Keratinocyte (primary cell): ENCODE measurements at places on chromosomes 1 and 21. TPM values are rescaled to one million over a fixed set of nuclear protein-coding genes. Genes with fewer than 3 reads are reported as not detected.

- peaks cover 9% of the 10 kb centered on the region for H3K27me3 ChIP-seq
- no peak overlapping the region for H3K27ac ChIP-seq
- no peak overlapping the region for H3K4me3 ChIP-seq
- DNase-seq = no peak
- H3K4me1 ChIP-seq = no peaks in the 10 kb centered on the region
These were observed 209.5 kb upstream of the GALNT2 start for GRCh38 chr1:229857585-229857984.

DNA sequence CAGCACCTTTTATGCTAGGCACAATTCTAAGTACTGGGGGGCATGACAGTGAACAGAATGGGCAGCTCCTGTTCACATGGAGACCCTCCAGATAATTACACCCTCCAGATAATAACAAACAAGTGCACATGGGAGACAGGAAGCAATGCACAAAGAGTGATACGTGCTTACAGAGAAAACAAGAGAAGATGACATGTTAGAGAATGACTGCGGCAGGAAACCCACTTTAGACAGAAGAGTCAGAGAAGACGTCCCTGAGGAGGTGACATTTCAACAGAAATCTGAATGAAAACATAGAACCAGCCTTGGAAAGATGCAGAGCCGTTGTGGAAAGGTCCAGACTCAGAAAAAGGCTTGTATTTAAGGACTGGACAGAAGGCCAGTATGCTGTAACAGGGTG is 54.7 kb upstream of the ARTN start:
- H3K27me3 ChIP-seq = no peaks in the 10 kb centered on the region
- H3K27ac ChIP-seq = peak overlapping the region; percentile 47
- DNase-seq = no peak
- no peak overlapping the region for H3K4me3 ChIP-seq
- no peaks in the 10 kb centered on the region for H3K36me3 ChIP-seq
- H3K4me1 ChIP-seq = peaks cover 34% of the 10 kb centered on the region

The GJA8 gene
- polyA plus RNA-seq = not detected in 3 replicates

DNA sequence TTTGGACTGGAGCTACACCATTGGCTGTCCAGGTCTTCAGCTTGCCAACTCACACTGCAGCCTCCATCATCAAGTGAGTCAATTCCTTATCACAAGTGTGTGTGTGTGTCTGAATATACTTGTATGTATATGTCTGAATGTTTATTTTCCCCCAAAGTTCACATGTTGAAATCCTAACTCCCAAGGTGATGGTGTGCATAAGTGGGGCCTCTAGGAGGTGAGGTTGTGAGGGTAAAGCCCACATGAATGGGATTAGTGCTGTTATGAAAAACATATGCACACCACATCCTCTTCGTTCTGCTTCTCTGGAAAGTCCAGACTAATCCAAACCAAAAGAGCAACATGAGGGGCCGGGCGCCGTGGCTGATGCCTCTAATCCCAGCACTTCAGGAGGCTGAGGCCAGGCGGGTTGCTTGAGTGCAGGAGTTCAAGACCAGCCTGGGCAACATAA is 48.7 kb upstream of the LBR start:
- no peak overlapping the region for H3K4me3 ChIP-seq
- no peak overlapping the region for H3K27ac ChIP-seq
- H3K27me3 ChIP-seq = no peaks in the 10 kb centered on the region
- H3K36me3 ChIP-seq = no peaks in the 10 kb centered on the region
- DNase-seq = no peak

The RIPPLY3 gene
- polyA plus RNA-seq = 0.05 to 0.07 TPM in 2 of 3 replicates, not detected in the other

The ODF2L gene
- 11.7 to 22.0 TPM (median 13.2 TPM) in 3 replicates for polyA plus RNA-seq

The RNU1-2 gene
- polyA plus RNA-seq = 66.0 to 67.0 TPM in 2 of 3 replicates, not detected in the other

DNA sequence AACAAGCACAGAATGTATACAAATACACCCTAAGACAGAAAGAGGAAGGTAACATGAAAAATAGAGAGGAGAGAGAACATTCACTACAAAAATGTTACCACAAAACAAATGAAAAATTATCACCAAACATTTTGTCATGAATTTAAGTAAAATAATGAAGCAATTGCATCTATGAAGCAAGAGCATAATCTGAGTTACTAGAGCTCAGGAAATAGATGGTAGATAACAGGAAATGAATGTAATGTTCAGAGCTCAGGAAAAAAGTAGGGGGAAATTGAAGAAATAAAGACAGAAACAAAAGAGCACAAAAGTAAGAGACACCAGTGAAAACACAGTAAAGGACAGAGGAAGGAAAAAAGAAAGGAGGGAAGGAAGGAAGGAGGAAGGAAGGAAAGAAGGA is 19.4 kb downstream of the SEC16B start:
- no peaks in the 10 kb centered on the region for H3K36me3 ChIP-seq
- no peaks in the 10 kb centered on the region for H3K27me3 ChIP-seq
- DNase-seq = no peak
- H3K4me1 ChIP-seq = peaks cover 5% of the 10 kb centered on the region

DNA sequence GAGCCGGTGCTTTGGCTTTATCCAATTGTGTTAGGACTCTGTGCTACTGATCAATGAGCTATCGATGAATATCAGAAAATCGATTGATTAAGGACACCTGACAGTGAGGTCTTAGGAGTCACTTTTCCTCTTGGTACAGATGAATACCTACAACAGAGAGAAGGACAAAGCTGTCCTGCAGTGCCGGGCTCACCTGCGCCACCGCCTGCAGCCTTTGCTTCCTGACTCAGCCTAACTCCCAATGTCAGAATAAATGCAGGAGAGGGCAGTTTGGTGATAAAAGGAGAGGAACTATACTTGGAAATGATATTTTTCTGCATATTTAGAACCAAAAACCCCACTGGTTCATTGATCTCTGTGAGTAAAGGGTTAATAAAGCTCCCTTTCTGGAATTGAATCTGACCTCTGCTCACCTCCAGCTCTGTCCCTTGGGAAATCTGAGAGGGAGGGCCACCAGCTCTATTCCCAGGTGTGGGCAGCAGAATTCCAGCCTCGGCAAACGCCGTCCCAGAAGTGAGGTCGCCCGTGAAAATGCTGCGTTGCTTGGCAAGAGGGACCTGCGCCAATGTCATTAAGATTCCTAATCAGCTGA is 39.3 kb downstream of the POFUT2 start:
- H3K27ac ChIP-seq = no peak overlapping the region
- H3K4me1 ChIP-seq = peaks cover 3% of the 10 kb centered on the region
- DNase-seq = no peak
- no peak overlapping the region for H3K4me3 ChIP-seq
- H3K27me3 ChIP-seq = peaks cover 20% of the 10 kb centered on the region

The HES3 gene
- not detected in 3 replicates for polyA plus RNA-seq

DNA sequence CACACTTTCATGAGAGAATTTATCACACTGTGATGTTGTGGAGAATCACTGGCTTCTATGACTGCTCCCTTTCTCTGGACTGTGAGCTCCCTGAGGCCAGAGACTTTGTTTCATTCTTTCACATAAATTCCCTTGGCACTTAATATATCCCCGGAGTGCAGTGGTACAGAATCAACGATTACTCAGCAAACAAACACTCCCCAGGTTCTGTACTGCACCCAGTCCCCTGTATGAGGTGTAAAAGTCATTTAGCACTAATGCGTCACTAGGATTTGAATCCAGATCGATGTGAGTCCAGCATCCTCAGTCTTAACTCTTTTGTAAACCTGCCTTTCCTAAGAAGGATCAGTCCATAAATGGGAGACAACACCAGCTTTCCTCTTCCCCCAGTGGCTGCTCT is 6.8 kb upstream of the UTP25 start:
- H3K27ac ChIP-seq = peak overlapping the region; percentile 29
- H3K4me1 ChIP-seq = peaks cover 55% of the 10 kb centered on the region
- no peaks in the 10 kb centered on the region for H3K36me3 ChIP-seq
- DNase-seq = no peak
- H3K27me3 ChIP-seq = no peaks in the 10 kb centered on the region

DNA sequence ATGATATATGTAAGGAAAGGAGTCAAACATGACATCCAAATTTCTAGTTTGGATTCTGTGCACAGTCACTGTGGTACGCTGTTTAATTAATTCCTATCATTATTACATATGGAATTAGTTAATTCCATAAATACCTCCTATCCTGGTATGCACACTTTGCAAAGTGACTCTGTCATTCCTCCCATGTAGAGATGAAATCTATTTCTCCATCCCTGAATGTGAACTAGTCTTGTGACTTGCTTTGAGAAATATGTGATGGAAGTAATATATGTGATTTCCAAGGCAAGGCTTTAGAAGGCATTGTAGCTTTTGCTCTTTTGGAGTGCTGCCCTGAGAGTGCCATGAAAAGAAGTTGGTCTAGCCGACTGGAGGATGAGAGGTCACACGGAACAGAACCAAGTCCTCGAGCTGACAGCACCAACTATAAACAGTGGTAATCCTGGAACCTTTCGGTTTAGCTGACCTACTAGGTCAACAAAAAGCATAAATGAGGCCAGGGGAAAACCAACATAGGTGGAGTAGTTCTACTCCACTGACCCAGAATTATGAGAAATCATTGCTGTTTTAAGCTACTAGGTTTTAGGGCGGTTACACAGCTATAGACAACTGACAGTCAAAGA is 1.5 kb downstream of the SELENOF start:
- no peaks in the 10 kb centered on the region for H3K27me3 ChIP-seq
- H3K4me3 ChIP-seq = peak overlapping the region; percentile 100

The MYBPH gene
- polyA plus RNA-seq = not detected in 3 replicates

GRCh38 chr1:100476735-100477290 is 61.1 kb upstream of the GPR88 start:
- DNase-seq = no peak
- no peaks in the 10 kb centered on the region for H3K4me1 ChIP-seq
- no peaks in the 10 kb centered on the region for H3K27me3 ChIP-seq
- H3K4me3 ChIP-seq = no peak overlapping the region
- no peak overlapping the region for H3K27ac ChIP-seq
- H3K36me3 ChIP-seq = no peaks in the 10 kb centered on the region

- H3K27ac ChIP-seq = peak overlapping the region; percentile 80
- no peaks in the 10 kb centered on the region for H3K27me3 ChIP-seq
- no peak for DNase-seq
- peaks cover 5% of the 10 kb centered on the region for H3K36me3 ChIP-seq
These were observed 21.6 kb downstream of the C2CD2 start for GRCh38 chr21:41932191-41932575.

The BRDT gene
- not detected in 3 replicates for polyA plus RNA-seq

DNA sequence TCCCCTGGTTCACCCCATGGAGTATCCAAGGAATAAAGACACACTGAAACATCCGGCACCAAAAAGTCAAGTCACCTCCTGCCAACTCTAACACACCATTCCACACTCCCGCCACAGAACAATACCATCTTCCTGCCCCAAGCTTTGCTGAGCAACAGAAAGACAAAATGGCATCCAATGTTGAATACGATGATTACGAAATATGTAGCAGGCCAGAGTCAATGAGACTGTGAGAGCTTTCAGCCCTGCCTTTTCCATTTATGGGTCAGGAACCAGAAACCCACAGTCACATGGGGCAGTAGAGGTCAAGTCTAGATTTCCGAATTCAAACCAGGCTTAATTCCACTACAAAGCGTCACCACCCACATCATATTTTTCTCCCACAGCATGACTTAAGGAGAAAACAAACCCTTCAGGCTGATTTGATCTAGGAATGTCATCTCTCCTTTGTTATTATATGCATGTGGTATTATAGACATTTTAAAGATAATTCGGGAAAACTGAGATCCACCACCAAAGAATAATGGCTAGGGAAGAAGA is 249.8 kb downstream of the SETD4 start:
- H3K36me3 ChIP-seq = no peaks in the 10 kb centered on the region
- no peak overlapping the region for H3K4me3 ChIP-seq
- no peak for DNase-seq
- H3K27me3 ChIP-seq = no peaks in the 10 kb centered on the region

The C1QB gene
- not detected in 3 replicates for polyA plus RNA-seq

GRCh38 chr21:43270800-43271301 is 102.0 kb downstream of the CRYAA start:
- no peak overlapping the region for H3K27ac ChIP-seq
- H3K4me3 ChIP-seq = no peak overlapping the region
- H3K4me1 ChIP-seq = no peaks in the 10 kb centered on the region
- peaks cover 31% of the 10 kb centered on the region for H3K27me3 ChIP-seq
- H3K36me3 ChIP-seq = no peaks in the 10 kb centered on the region

- peaks cover 9% of the 10 kb centered on the region for H3K4me1 ChIP-seq
- no peaks in the 10 kb centered on the region for H3K36me3 ChIP-seq
- DNase-seq = no peak
- peaks cover 42% of the 10 kb centered on the region for H3K27me3 ChIP-seq
- peak within 1 kb of the TSS; percentile 54 for H3K4me3 ChIP-seq
- no peak within 1 kb of the TSS for H3K27ac ChIP-seq
These were observed at the start of gene NPR1 for GRCh38 chr1:153678519-153679336. Gene NPR1, plus strand, starts transcription at chr1:153678688. Its CDS starts 421 bp downstream, at chr1:153679109.

GRCh38 chr1:116232989-116233514 is 121.9 kb downstream of the MAB21L3 start:
- H3K4me1 ChIP-seq = no peaks in the 10 kb centered on the region
- no peaks in the 10 kb centered on the region for H3K36me3 ChIP-seq
- H3K27me3 ChIP-seq = no peaks in the 10 kb centered on the region
- H3K27ac ChIP-seq = no peak overlapping the region

GRCh38 chr1:28592321-28593071 is 431 bp downstream of the RAB42 start:
- no peaks in the 10 kb centered on the region for H3K36me3 ChIP-seq
- H3K4me1 ChIP-seq = peaks cover 14% of the 10 kb centered on the region
- peaks cover 4% of the 10 kb centered on the region for H3K27me3 ChIP-seq

- DNase-seq = no peak
- no peaks in the 10 kb centered on the region for H3K4me1 ChIP-seq
- no peak overlapping the region for H3K4me3 ChIP-seq
- no peaks in the 10 kb centered on the region for H3K27me3 ChIP-seq
These were observed 22.7 kb downstream of the UCHL5 start for GRCh38 chr1:193036337-193037047.

GRCh38 chr1:165253818-165254254 is 102.7 kb downstream of the LMX1A start:
- no peaks in the 10 kb centered on the region for H3K27me3 ChIP-seq
- H3K4me1 ChIP-seq = no peaks in the 10 kb centered on the region
- H3K36me3 ChIP-seq = no peaks in the 10 kb centered on the region
- no peak overlapping the region for H3K27ac ChIP-seq

The FAM131C gene
- polyA plus RNA-seq = 0.31 to 0.64 TPM (median 0.56 TPM) in 3 replicates

DNA sequence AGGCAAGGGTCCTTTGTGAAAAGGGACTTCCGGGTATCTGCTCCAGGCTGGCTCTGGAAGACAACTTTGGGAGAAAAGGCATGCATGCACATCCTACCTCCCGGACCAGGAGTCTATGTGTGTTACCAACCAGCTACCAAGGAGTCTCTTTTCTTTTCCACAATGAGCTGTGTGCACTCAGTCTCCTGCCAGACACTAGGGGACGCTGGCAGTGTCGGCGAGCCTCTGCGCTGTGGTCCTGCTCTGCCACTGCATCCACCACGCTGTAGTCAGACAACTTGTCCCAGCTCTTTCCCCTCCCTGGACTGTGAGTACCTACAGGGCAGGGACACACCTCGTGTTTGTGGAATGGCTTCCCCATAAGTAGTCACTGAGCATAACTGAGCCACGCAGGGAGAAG is 5.1 kb upstream of the SSR2 start:
- H3K36me3 ChIP-seq = no peaks in the 10 kb centered on the region
- no peak overlapping the region for H3K4me3 ChIP-seq
- no peak overlapping the region for H3K27ac ChIP-seq
- H3K4me1 ChIP-seq = no peaks in the 10 kb centered on the region
- DNase-seq = no peak

GRCh38 chr1:245133995-245134715 is 20.6 kb upstream of the KIF26B start:
- DNase-seq = no peak
- H3K4me1 ChIP-seq = no peaks in the 10 kb centered on the region
- no peak overlapping the region for H3K27ac ChIP-seq
- no peaks in the 10 kb centered on the region for H3K27me3 ChIP-seq

The SPRR1B gene
- 253 to 503 TPM (median 436 TPM) in 3 replicates for polyA plus RNA-seq

- H3K4me1 ChIP-seq = no peaks in the 10 kb centered on the region
- no peak overlapping the region for H3K4me3 ChIP-seq
- no peaks in the 10 kb centered on the region for H3K36me3 ChIP-seq
- DNase-seq = no peak
- H3K27me3 ChIP-seq = no peaks in the 10 kb centered on the region
These were observed 886.8 kb downstream of the KCNT2 start for GRCh38 chr1:195721210-195721971.

The HAPLN2 gene
- not detected in 3 replicates for polyA plus RNA-seq
